ENCODE measurements at places on chromosomes 6 and 20.

DNA sequence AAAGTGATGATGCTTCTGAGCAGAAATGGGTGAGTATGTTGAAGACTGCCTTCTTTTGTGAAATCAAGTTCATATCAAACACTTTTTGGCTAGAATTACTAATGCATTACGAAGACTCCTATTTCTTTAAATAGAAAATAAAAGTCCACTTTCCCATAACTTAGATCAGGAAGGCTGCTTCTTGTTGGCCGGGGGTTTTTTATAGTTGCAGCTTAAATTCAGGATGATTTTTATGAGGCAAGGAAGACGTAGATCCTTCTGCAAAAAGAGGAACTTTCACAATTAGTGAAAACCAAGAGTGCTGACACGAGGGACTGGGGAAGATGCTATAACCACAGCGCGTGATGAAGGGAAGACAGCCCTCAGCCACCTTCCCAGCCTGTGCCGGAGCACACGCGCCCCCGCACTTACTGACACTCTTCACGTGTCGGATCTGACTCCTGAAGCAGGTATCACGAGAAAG, 206.1 kb upstream of the PRDM1 start:
- DNase-seq = no peak

DNA sequence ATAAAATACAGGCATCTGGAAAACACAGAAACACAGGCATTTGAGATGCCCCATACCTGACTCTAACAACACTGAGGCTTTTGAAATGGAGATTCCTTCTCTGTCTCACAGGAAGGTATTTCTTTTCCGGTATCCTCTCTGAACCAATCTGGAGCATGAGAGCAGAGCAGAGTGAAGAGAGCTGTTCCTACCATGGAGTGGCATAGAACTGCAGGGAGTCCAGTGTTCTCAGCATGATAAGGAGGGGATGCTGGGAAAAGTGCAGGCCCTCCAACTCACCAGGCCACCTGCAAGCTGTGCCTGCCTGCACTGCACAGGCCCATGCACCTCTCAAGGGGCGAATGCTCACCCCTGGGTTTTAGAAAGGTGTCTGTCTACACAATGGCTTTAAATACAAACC, 89.2 kb downstream of the FOXA2 start:
- DNase-seq = no peak

DNA sequence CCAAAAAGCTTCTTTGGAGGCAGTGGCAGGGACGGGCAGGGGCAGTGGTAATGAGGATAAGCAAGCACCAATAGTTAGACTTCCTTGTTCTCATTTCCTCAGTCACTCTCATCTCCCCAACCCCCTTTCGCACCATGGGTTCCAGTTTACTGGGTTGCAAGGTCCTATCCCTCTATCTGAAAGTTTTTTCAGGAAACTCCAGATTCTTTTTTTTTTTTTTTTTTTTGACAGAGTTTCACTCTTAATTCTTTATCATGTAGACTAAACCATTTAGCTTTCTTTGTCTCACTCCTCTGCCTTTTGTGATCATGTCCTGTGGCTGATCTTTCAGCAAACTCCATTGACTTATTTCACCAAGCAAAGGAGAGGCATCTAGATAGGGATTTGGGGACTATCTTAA, 51.4 kb upstream of the GMDS start:
- DNase-seq = no peak

DNA sequence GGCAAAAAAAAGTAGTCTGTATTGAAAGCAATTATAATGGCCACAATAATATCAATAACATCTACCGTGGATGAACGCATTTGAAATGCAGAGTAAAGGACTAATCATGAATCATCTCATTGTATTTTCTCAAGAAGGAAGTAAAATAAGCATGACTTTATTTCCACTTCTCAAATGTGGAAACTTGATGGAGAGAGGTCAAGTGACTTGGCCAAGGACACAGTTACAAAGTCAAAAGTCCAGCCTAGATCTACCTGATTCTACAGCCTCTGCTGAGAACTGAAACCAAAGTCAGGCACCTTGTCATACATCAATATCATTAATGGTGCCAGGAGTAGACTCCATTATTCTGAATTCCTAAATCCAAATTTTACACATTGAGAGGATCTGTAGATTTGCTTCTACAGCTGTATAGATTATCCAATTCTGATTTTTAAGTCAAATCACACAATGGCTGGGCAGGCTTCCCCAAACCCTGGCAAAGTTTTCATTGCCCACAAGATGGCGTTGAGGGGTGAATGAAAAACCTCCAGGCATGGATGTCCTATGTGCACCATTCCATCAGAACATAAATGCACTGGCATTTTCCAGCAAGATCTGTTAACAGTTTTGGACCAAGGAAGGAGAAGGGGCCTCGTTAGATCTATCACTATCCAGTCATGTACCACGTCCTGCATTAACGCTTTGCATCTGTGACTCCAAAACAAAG, 423.1 kb downstream of the MAFB start:
- DNase-seq = no peak

- DNase-seq = peak; percentile 12
Observed at GRCh38 chr6:29520232-29520631, 32.5 kb upstream of the MAS1L start.

DNA sequence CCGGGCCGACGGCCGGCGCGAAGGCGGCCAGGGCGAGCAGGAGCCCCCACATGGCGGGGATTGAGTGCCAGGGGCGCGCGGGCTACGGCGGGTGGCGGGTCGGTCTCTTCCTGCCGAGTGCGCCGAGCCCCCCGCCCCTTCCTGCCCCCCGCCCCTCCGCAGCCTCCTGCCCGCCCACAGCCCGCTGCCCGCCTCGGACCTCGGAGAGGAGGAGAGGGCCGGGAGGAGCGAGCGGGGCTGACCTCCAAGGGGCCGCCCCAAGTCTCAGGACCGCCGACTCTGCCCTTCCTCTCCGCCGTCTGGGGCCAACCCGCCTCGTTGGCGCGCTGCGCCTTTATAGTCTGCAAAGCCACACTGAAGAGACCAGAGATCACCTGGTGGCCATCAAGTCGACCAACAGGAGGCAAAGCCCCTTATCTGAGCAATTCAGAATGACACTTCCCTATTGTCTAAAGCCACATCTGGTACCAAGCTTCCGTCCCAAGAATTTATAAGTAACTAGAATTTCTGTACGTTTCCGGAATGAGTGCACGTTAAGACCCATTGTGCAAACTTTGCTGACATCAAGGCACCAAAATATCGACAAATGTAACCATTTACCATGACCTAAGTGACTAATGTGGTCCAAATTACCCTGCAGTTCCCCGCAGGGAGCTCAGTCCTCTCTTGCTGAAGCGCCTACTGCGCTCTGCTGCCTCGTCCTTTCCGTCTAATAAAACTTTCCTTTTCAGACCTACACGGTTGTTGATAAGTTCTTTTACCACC, at the start of gene CPXM1:
Gene CPXM1 (minus strand): TSS at position 107 of the 765 bp plus-strand sequence. CDS start 55 bp downstream, at position 52.
- peak; percentile 85 for DNase-seq

DNA sequence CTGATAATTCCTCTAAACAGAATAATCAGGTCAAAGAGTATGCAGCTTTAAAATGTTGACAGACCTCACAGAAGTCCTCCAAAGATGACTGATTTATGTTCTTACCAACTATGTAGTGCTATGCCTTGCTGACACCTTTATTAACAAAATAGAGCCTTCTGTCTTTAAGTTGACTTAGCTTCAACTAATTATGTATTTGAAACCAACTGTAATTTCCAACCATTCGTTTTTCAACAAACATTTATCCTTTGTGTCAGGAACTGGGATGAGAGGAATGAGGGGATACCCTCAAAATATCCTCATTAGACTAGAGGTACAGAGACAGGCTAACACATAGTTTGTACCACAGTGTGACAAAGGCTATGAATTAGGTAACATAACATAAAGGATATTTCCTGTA, 186.2 kb upstream of the ZNF217 start:
- no peak for DNase-seq

- DNase-seq = no peak
Observed at GRCh38 chr6:17768388-17768787, 61.7 kb upstream of the NUP153 start.

DNA sequence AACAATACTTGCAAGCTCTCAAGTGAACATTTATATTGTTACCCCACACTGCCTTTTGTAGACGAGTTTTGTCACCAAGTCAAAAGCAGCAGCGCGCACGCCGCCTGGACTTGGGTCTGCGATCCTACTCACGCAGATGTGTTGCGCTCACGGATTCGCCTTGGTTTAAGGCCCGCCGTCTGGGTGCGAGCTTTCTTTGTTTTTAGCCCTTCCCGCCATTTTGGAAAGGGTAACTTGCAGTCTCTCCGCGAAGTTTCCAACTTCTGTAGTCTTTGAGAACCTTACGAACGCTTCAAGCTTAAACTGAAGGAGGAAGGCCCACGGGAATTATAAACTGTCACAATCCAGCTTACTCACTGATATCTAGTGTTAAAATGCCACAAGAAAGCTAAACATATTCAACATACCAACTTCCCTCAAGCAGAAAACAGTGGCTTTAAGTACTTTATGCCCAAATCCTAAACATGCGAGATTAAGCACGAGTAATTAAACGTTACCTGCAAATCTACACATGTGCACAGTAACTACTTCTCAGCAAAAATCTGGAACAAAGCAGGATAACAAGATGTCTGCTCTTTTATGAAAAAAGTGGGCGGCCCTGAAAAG, 80.4 kb upstream of the BTN3A2 start:
- DNase-seq = no peak

- no peak for DNase-seq
Observed at GRCh38 chr6:125732398-125732797, 17.0 kb upstream of the HEY2 start.

Measured in ecto neural progenitor cell (in vitro differentiated cells).